Central memory CD4-positive, alpha-beta T cell (primary cell): ENCODE measurements at places on chromosomes 7 and 10.

- DNase-seq = no peak
Observed at GRCh38 chr10:132839061-132839460, 53.1 kb upstream of the NKX6-2 start.

DNA sequence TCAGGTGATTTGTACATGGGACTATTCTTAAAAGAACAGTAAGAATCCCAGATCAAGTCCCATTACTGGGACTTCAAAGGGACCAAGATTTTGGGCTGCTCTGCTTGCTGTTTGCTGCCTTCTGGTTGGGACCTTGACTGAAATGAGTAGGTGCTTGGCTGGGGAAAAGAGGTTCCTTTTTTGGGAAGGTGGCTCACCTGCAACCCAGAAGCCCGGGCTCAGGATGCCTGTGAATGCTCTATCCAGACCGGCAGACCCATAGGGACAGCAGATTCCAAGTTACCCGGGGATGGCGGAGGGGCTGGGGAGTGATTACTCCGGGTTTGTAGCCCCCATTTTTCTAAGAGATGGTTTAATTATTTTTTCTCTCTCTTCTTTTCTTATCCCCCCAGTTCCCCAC, 104.0 kb downstream of the CPXM2 start:
- no peak for DNase-seq

GRCh38 chr7:100407285-100408180, 21.0 kb downstream of the ZCWPW1 start:
- DNase-seq = peak; percentile 49

- DNase-seq = no peak
Observed at GRCh38 chr10:35386594-35387174, 50.4 kb downstream of the CCNY start.

DNA sequence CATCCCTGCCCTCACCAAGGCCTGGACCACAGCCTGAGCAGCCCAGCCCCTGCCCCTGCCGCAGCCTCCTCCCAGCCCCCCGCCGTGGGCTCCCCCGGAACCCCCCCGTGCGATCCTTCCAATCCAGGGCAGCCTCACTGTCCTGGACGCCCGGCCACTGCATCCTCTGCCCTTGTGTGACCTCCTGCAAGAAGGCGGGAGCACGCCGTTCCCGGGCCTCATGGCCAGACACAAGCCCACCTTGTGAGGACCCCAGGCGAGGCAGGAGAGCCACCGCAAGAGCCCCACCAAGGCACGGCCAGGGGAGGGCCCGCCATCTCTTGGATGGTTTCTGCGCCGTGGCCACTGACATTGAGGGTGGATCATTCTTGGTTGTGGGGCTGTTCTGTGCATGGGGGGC, 7.8 kb upstream of the LFNG start:
- DNase-seq = no peak

DNA sequence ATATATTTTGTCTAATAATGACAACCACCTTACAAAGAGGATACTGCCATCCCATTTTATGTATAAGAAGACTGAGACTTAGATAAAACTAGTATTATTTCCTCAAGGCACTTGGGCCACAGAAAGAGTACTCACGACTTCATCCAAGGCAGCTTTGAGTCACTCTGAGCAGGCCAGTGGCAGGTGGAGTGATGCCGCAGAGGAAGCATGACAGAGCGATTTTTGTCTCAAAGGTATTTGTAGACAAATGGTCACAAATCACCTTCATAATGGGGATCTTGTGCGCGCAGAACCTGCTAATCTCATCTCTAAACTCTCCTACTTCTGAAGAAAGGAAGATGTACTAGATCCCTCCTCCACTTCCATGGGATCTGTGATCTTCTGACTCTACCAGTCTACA, 113.2 kb upstream of the NAMPT start:
- DNase-seq = no peak

- DNase-seq = no peak
Observed at GRCh38 chr10:35378541-35379210, 42.4 kb downstream of the CCNY start.

DNA sequence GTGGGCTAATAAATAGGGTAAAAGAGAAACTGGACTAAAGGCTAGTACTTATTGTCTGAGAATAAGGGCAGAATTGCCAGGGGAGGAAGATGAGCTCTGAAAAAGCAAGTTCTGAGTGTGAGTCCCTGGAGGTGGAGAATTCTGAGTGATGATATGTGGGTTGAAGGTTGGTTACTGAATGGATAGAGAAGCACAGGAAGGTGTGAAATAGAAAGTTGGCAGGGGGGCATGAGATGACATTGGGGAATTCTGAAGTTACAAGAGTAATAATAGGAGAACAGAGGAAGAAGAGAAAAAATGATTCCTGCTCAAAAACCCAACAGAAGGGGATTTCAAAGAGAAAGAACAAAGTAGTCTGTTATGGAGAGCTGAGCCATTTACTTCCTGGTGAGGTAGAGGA, 76.9 kb downstream of the PRKCQ start:
- no peak for DNase-seq

DNA sequence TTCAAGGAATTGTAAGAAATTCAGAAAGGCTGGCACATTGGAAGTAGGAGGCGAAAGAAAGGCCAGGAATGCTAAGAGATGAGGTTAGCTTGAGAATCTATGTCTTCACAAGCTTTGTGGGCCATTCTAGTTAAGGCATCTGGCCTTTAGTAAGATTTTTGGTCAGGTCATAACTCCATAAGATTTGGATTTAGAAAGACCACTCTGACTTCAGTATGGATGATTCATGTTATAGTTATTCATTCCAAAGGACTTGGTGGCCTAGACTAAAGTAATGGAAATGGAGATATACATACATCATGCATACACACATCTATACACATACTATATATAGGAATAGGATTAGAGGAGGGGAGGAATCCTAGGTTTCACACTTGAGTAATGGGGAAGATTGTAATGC, 77.5 kb downstream of the SEPTIN7 start:
- no peak for DNase-seq

DNA sequence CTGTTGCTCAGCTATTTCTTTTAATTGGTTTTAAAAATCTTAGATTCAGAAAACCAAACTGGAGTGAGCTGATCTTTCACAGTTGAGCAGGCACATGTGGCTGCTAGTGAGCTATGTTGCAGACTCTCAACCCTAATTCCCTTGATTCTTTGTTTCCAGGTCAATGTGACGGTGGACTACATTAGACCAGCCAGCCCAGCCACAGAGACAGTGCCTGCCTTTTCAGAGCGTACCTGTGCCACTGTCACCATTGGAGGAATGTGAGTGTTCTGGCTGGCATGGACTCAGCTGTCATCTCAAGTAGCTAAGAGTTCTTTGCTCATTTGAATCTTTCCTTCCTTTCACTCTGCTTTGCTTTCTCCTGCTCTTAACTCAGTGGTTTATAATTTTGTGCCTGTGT, 187.1 kb downstream of the LRRC4 start:
- no peak for DNase-seq

GRCh38 chr7:150432915-150433892, 17.2 kb upstream of the GIMAP8 start:
- DNase-seq = no peak

GRCh38 chr7:31890198-31890597, 180.0 kb downstream of the PDE1C start:
- DNase-seq = no peak

DNA sequence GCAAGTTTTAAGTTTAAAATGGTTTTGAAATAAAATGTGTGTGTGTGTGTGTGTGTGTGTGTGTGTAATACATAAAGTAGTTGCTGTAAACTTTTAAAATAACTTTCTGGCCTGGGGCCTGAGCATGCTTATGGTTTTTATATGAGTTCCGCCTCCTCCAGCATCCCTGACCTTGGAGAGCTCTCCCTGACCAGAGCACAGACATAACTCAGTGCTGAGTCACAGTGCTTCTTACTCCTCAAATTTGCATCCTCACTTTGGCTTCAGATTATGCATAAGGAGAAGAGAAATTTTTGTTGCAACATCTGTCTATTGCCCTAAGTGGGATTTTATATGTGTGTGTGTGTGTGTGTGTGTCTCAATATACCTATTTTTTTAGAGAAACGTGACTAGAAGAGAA, 200.8 kb downstream of the ELMO1 start:
- DNase-seq = no peak

- no peak for DNase-seq
Observed at GRCh38 chr10:92091965-92092364, 168.4 kb downstream of the BTAF1 start.

DNA sequence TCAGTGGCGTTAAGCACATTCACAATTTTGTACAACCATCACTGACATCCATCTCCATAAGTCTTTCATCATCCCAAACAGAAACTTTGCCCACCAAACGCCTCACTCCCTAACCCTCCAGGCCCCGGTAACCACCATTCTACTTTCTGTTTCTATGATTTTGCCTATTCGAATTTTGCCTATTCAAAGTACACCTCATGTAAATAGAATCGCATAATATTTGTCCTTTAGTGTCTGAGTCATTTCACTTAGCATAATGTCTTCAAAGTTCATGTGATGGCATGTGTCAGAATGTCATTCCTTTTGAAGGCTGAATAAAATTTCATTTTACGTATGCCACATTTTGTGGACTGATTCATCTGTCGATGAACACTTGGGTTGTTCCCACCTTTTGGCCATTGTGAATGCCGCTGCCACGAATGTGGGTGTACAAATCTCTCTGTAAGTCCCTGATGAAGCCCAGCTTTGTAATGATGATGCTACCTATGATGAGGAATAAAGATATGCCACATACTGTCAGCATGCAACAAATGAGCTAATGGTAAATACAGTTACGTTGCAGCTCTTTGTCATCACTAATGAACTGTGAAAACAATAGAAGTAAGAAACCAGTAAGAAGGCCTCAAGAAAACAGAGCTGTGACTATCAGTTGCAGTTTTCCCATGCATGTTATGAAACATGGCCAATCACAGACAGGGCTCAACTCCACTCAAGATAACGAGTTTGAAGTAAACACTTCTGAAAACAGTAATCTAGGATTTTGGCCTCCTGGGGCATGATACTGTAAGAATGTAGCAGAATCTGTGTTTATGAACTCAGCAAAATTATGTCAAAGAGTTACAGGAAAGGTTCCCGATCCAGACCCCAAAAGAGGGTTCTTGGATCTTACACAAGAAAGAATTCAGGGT, 120.0 kb downstream of the ADAM12 start:
- no peak for DNase-seq

DNA sequence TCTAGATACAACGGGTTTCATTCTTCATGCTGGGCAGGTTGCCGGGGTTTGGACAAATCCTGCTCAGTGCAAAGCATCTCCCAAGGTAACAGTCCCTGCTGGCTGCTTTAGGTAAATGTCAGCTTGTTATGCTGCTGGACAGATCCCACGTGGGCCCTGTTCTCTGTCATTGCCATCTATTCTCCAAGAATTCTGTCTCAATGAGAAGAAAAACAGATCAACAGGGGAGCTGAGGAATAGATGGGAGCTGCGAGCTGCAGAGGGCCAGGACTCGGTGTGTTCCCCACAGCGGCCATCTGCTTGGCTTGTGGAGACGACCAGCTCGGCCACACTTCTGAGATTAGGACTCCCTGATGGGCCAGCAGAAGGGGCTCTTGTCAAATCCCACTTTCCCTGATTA, 235.2 kb downstream of the DPP6 start:
- no peak for DNase-seq

GRCh38 chr7:69211739-69212138, 386.5 kb upstream of the AUTS2 start:
- DNase-seq = no peak

GRCh38 chr10:8873310-8873709, 818.8 kb downstream of the GATA3 start:
- no peak for DNase-seq

- no peak for DNase-seq
Observed at GRCh38 chr10:36531621-36532020, 593.8 kb upstream of the ANKRD30A start.

GRCh38 chr7:135707570-135707966, 20.4 kb downstream of the SLC13A4 start:
- DNase-seq = no peak

DNA sequence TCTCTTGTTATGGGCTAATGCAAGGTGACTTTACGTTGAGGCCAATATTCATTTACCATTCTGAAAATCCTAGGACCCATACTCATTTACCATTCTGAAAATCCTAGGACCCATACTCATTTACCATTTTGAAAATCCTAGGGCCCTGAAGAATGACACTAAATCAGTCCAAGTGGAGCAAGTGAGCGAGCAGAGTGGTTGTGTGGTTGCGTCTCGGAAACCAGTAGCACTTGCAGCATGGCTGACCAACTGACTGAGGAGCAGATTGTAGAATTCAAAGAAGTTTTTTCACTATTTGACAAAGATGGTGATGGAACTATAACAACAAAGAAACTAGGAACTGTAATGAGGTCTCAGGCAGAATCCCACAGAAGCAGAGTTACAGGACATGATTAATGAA, 6.9 kb downstream of the SAR1A start:
- no peak for DNase-seq

- DNase-seq = no peak
Observed at GRCh38 chr7:30649717-30650420, 32.4 kb downstream of the CRHR2 start.

- no peak for DNase-seq
Observed at GRCh38 chr10:30697806-30698205, 68.3 kb upstream of the LYZL2 start.

DNA sequence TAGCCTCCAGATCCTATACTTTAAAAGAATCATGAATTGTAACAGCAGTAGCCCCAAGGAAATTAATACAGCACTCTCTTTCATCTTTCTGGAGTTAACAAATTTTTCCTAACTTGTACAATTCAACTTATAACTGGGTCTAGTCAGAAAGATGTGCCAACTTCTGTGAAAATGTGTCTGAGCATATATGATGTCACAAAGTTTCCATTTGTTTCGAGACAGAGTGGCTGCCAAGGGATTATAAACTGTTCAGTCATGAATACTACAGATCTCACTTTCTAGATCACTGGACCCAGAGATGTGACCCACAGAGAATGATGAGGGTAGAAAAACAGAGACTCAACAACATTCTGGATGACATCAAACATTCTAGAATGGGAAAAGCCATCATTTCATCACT, 249.2 kb upstream of the PHF14 start:
- no peak for DNase-seq

GRCh38 chr7:136549756-136550155, 318.7 kb upstream of the CHRM2 start:
- no peak for DNase-seq

DNA sequence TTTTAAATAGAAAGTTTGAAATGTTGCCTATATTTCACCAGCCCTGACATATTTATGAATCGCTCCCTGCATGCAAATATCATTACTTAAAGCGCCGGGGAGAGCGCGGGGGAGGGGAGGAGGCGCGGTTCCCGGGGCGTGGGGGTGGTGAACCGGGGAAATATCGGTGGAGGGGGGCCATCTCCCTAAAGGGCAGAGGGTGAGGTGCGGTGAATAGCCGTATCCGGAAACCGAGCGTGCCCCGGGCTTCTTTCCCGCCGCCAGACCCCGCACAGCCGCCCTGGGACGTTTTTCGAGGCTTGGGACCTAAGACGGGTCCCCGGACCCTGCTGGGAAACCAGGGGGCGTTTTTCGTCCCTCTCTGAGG, 6.9 kb upstream of the ZNF503 start:
- no peak for DNase-seq
